ENCODE measurements at places on chromosomes 3 and 15.
A peak's percentile ranks its signal among the peaks of the same experiment; 100 is the strongest.

DNA sequence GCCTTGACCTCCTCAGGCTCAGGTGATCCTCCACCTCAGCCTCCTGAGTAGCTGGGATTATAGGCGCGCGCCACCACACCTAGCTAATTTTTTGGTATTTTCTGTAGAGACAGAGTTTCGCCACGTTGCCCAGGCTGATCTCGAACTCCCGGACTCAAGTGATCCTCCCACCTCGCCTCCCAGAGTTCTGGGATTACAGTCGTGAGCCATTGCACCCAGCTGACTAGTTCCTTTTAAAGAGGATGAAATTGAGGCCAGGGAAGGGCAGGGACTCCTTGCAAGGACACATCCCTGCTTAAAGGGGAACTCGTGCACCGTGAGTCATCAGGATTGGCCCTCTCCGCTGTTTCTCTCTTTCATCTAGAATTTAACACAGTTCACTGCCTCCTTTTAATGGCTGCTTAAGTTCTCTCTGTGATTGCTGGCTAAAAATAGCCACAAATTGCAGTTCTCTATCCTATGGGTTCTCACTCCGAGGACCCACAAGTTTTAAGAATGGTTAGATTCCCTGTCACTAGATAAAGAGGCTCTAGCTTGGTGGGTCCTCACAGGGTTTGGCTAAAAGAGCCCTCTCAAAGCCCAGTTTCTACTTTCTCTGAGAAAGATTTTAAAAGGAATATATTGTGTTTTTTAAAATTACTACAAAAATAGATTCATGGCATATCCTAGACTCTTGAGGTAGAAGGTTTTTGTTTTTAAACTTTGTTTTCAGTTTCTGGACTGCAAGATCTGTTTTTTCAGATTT lies 1.4 kb downstream of the CRTAP start:
- peak; percentile 60 for DNase-seq

- no peak for DNase-seq
Measured at GRCh38 chr3:123687286-123687685, 102.4 kb upstream of the HACD2 start.

- no peak for DNase-seq
Measured at GRCh38 chr3:122456074-122456473, 40.2 kb upstream of the WDR5B start.

GRCh38 chr3:43580181-43580580 lies 41.6 kb downstream of the ANO10 start:
- DNase-seq, result no peak

- DNase-seq, result no peak
Measured at GRCh38 chr3:24323272-24323671, 171.4 kb downstream of the THRB start.

DNA sequence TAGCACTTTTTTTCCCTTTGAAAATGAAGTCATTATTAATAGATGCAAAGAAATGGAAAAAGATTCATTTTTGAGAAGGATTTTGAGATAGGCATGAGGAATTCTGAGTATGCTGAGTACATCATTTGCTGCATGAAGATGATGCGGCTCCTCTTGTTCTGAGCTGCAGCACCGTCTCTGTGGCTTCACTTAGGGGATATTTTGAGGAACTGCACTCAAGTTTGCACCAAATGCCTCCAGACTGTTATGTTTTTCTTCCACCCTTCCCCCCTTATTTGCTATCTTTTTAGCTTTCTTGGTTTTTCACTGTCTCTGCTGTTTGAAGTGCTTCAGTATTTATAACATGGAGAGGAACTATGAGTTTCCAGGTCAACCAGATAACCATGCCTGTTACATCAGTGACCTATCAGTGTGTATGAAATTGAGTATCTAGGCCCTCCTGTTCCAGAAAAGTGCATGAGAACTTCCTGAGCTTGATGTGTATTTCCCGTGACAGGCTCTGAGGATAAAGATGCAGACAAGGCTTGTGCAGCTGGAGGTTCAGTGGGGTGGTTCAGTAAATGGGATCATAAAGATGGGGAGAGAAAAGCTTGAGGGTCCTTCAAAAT lies 128.7 kb downstream of the PDCD6IP start:
- no peak for DNase-seq

DNA sequence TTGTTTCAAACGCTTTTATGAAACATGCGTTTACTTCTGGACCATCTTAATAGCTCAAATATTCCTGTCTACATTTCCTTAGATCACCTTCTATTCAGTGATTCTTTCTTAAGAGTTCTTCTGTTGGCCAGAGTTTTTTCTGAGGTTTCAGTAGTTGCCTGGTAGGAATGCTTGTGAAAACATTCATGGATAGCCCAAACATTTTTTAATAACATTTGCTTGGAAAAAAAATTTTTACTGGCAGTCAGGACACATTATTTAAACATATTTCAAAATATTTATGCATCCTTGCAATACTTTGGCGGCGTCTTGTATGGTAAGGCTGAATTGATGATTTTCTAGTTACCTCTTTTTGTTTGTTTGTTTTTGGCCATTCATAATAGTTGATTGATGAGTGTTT lies 47.4 kb upstream of the ZBTB20 start:
- DNase-seq, result no peak

DNA sequence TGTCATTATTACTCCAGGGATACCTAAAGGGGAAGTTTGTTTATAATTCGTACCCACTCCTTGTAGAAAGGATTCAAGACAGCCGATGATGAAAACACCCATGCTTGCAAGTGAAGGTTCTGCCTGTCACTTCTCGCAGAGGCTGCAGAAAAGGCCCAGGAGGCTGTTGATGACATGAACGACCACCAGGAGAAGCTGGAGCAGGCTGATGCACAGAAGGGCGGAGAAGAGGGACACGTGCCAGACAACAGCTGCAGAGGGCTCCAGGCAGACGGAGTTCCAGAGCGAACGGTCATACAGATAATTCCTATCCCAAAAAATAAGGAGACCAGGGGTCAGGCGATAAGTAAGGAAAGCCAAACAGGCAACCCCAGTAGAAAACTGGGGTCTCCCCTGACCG lies 5.7 kb upstream of the DYNLT2B start:
- no peak for DNase-seq

GRCh38 chr3:185825639-185826481 lies 1.0 kb upstream of the IGF2BP2 start:
- DNase-seq, result no peak

DNA sequence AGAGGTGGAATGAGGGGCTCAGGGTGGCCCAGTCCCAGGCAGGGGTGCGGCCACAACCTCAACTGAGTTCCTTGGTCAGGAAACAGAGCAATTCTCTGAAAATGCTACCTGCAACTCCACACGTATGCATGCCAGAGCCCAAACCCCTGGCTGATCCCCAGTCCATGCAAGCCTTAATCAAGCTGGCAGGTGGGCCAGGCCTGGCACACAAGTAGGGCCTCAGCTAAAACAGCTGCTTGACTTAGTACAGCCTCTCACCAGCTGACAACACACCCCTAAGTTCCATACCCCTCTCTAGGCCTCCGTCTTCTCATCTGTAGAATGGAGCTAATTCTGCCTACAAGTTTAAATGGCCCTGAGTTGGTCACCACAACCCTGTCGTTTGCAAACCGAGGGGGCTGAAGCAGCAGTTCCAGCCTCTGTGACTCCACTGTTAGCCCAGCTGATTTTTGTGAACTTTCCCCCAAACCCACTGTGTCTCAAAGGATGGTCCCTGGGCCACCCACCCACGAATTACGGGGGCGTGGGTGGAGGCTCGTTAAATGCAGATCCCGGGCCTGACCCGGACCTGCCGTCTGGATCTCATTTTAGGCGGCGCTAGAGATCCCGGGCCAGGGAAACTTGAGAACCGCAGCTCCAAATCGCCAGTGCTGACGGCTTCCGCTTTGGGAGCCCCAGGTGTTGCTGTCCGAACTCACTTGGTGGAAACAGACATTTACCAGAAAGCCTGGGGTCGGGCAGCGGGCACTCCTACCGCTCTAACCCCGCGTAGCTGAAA lies 927 bp downstream of the CHDH start:
- DNase-seq, result peak; percentile 30

- no peak for DNase-seq
Measured at GRCh38 chr3:100333970-100334487, 528 bp upstream of the NIT2 start.

- DNase-seq, result no peak
Measured at GRCh38 chr15:58520936-58521292, 89.1 kb downstream of the LIPC start.

DNA sequence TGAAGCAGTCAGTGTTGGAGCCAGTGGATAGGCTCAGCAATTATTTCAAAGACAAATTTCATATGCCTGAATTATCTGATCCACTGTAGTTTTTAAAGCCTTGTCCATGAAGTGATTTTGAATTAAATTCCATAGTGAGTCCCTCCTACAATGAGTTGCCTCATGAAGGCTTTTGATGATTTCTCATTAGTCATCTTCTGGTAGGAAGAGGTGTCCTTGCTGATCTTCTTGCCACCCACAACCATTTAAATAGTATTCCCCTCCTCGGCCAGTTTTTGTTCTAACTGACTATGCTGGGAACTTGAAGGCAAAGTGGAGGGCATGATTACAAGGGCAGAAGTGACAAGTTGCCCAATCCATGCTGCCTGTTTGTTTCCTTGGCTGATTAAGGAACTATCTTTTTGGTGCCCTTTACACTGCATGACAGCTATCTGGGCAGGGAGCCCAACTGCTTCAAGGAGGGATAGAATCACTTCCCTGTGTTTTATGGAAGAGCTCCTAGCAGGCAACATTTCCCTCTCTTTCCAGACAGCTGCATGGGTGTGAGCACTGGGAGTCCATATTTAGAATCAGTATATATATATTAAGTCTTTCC lies 617.5 kb downstream of the ZPLD1 start:
- no peak for DNase-seq

GRCh38 chr3:23709987-23710386 lies 95.8 kb upstream of the UBE2E1 start:
- no peak for DNase-seq

DNA sequence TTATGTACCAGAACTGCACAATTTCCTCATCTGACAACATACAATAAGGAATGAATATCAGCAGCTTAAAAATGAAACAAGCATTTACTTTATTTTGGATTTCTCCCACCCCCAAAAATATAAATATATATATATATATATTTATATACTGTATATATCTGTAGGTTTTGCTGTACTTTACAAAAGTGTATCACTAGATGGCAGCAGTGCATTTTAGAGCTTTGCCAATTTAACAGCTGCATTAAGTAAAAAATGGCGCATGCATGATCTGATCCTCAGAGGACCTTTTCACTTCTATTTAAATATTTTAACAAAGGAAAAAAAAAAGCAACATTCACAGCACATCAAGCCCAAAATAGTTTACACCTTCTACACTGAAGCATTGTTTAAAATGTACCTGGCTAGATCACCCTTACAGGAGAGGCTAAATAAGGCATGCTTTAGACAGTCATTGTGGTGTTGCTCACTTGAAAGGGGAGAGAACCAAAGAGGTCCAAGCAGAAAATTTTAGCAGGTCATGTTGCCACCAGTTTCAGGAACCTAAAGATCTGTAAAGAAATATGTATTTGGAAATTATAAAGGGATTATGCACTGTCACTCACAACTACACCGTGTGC lies 72.6 kb downstream of the NPTN start:
- peak; percentile 40 for DNase-seq

DNA sequence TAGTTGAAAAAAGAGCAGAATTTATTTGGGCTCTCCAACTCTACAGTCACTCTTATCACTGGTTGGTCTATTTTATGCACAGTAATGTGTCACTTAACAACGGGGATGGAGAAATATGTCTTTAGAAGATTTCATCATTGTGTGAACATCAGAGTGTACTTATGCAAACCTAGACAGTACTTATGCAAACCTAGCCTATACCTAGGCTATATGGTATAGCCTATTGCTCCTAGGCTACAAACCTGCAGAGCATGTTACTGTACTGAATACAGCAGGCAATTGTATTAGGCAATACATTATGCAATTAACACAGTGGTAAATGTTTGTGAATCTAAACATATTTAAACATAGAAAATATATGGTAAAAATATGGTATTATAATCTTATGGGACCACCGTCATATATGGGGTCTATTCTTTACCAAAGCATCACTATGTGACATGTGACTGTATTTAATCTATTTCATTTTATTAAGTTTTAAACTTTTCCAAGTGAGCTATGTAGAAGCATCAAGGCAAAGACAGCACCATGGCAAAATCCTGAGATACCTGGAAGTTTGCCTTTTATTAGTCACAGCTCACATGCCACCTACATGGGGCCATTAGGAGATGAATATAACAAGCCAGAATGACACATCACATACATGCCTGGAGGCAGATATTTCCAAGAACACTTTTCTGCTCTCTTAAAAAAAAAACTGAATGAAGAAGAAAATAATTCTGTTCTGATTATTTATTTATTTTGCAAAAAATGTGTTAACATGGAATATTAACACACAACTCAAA lies 537.4 kb downstream of the TUSC7 start:
- DNase-seq, result no peak

- DNase-seq, result no peak
Measured at GRCh38 chr15:40838756-40839155, 5.1 kb upstream of the SPINT1 start.

GRCh38 chr3:187798126-187798525 lies 52.9 kb upstream of the BCL6 start:
- no peak for DNase-seq

DNA sequence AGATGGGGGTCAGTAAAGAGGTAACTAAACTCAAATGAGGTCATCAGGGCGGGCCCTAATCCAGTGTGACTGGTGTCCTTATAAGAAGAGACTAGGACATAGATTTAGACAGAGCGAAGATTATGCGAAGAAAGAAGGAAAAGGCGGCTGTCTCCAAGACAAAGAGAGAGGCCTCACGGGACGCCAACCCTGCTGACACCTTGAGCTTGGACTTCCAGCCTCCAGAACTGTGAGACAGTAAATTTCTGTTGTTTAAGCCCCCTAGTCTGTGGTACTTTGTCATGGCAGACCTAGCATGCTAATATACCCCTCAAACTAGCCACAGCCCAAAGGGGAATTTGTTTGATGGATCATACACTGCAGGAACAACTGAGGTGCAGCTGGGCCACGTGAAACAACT lies 183.0 kb downstream of the ABHD5 start:
- DNase-seq, result no peak

GRCh38 chr3:182364723-182365650 lies 428.3 kb upstream of the ATP11B start:
- no peak for DNase-seq

GRCh38 chr15:80006946-80007345 lies 36.0 kb upstream of the BCL2A1 start:
- DNase-seq, result no peak

DNA sequence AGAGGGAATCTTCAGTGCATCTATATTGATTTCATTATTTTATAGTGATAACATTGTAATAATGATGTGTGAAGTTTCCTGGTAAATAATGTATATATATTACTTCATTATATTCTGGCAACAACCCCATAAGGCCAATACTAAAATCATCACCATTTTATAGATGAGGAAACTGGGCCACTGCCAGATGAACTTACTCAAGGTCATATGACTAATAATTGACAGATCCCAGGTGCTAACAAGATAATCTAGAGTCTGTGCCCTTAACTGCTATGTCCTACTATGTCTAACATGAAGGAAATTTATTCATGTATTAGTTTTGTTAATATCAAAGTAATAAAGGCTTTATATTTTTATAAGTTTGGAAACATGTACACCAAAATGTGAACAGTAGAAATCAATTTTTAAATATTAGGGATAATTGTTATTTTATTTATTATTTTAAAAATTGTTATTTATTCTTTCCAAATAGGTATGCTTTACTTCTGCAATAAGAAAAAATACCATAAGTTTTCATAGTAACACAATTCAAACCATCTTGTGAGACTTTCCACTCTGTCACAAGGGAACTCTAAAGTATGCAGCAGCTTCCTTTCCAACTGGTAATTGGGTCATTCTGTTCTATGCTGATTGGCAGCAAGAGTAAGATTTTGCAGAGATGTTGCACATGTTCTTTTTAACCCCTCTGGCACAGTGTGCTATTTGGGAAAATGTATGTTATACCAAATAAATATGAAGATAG lies 90.8 kb upstream of the CMC1 start:
- DNase-seq, result no peak

All from amniotic stem cell (primary cell).